ENCODE measurements at places on chromosomes 5 and 9.

DNA sequence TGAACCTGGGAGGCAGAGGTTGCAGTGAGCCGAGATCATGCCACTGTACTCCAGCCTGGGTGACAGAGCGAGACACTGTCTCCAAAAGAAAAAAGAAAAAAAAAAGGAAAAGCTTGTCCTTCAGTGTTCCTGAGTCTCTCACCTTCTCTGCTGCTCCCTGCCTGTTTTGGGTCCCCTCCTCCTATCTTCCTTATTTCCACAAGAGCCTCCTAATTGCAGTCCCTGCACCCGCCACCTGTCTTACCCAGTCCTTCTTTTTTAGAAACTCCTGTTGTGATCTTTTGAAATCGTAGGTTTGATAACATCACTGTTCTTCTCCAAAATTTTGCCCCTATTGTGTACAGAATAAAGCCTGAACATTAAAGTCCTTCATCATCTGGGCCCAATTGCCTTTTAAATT lies 234.9 kb downstream of the SH3GL2 start:
- no peak for DNase-seq

GRCh38 chr5:6311568-6312501 lies 66.5 kb downstream of the MED10 start:
- no peak for DNase-seq

GRCh38 chr5:119360905-119361593 lies 5.2 kb downstream of the TNFAIP8 start:
- DNase-seq = no peak

DNA sequence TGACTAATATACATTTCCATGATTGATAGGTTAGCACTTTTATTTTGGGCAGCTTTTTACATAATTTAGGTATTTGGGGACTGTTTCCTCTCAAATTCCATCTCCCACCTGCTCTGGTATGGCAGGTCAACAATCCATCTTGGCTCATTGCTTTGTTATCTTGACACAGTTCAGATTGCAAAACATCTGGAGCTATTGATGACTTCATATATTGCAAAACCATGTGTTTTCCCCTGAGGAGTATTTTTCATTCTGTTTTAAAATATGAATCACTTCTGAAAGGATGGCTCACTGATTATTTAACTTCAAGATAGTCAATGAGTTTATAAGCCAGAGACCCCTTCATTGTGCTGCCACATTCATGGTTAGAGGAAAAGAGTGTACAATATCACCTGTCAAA lies 1206.0 kb upstream of the C9orf72 start:
- DNase-seq = peak; percentile 26

GRCh38 chr5:139435676-139436075 lies 3.6 kb downstream of the DNAJC18 start:
- no peak for DNase-seq

DNA sequence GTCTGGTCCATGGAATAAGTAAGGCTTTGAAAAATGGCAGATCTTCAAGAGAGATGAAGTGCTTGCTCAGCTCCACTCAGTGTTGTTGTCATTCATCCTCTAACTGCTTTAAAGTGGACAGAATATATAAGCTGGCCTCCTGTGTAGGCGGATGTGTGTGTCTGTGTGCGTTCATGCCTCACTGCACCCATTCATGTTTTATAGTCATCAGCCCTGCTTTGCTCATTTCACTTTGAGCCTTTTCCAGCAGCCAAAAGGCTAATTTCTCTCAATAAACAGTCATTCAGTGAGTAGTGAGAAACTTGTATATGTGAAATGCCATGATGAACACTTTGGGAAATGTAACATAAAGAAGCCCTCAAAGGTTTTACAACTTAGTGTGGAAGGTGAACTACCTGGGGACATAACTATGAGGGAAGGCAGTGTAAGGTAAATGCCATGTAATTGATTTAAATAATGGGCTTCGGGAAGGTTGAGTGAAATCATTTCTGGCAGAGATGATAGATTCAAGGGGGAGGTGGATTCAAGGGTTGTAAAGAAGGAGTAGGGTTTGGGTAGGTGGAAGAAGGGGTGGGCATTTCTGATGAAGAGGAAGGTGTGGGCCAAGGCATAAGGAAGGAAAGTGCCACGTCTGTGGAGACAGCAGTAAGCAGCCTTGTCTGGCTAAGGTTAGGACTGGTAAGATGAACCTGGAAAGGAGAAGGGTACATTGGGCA lies 15.7 kb downstream of the TTC23L start:
- DNase-seq = peak; percentile 64

GRCh38 chr5:100584069-100584468 lies 48.9 kb downstream of the FAM174A start:
- peak; percentile 14 for DNase-seq

- DNase-seq = no peak
Observed at GRCh38 chr9:130288393-130288792, 22.8 kb downstream of the HMCN2 start.

DNA sequence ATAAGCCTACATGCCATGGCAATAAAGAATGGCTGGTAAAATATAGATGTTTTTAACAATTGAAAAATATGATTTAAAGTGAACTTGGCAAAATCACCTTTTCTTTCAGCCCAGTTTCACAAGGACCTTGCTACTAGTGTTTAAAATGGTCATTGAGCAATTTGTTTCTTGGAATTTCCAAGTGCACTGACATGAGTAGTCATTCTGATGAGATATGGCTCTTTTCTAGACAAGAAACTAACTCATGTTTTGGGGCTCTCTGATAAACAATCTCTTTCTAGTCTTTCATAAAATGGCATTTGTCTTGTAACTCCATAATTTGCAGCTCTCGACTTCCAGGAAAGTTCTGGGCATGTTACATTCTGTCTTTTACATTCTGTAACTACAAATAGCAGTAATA lies 176.8 kb downstream of the NR2F1-AS1 start:
- no peak for DNase-seq

GRCh38 chr5:33523208-33523771 lies 82.5 kb downstream of the TARS1 start:
- no peak for DNase-seq

- DNase-seq = no peak
Observed at GRCh38 chr9:124475868-124476690, 25.8 kb downstream of the ADGRD2 start.

DNA sequence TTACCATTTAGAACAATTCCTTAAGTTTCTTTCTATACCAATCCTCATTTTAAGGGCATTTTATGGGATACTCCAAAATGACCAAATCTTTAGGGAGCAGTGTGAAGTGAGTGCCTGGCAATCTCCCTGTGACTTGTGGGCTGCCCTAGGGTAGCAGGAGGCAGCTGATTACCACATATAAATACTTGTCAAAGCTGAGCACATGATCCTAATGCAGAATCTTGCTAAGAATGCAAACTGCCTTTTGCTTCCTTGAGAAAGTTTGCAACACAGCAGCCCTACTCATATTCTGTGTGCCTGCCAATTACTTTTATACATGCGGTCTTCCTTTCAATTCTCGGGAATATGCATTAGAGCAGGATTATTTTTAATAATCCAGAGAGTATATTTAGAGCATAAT lies 18.2 kb upstream of the NREP start:
- DNase-seq = no peak

DNA sequence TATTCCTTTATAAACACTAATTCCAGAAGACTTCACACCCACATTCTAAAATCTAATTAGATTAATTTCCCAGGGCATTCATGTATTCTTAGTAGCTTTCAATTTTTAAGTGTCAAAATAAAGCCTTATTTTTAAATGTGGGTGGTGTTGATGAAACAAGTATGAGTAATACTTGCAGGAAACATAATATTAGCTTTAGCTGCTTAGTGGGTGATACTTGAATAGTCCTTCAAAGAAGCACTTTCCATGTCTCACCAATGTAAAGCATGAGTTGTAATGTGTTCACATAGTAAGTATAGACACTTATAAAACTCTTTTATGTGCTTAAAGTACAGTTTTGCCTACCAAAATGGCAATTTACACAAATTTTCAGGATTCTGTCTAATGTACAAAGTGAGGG lies 6.9 kb downstream of the FNBP1 start:
- no peak for DNase-seq

DNA sequence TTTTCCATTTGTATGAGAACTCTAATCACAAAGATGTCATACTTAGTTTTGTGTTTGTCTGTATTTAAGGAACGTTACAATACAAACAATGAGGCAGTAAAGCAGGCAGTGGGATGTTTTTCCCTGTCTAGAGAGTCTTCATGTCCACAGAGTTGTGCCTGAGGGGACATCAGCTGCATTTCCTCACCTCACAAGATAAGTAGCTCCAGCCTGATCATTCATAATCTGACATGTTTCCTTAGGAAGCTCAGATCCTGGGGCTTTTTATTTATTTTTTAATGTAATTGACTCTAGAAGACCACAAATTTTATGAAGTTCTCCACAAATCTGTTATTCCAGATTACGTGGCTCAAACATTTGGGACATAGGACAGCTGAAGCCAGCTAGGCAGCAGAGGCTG lies 78.5 kb downstream of the SPTLC1 start:
- DNase-seq = no peak

- DNase-seq = no peak
Observed at GRCh38 chr9:35350212-35350611, 139.7 kb upstream of the RUSC2 start.

GRCh38 chr5:165594693-165595092 lies 2089.3 kb downstream of the MAT2B start:
- no peak for DNase-seq

DNA sequence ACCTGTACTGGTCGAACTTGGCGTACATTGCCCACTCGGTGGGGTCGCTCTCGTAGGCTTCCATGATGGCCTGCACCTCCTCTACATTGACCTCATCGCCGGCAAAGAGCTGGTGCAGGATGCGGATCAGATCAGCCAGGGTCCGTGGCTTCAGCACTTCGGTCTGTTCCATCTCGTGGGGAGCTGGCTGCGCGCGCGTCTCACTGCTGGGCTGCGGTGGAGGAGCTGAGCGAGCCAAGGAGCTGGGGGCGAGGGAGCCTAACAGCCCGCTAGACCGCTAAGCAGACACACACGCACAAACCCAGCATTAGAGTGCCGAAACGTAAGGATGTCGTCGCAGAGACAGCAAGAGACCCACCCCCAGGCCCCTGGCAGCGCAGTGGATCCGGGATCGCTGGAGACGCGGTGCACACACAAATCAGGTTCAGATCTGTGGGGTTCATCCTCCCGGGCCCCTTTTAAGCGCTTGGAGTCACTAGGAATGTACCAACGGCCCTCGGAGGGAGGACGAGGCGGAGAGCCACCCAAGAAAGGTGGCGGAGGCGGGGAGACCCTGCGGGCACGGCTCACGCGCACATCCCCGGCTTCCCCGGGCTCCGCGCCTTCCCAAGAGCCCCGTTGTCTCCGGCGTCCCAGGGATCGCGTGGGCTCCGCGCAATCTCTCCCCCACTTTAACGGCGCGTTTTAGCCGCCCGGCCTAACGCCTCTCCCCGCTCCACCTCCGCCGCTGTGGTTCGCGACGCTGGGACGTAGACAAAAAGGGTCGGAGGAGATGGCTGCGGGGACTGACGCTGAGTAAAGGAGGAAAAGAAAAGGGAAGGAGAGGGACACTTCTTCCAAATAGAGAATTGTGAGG lies at the start of gene CDO1:
Gene CDO1, minus strand, starts transcription at position 434 of the 856 bp plus-strand sequence. Its CDS starts 262 bp downstream, at position 172.
- DNase-seq = peak; percentile 31

DNA sequence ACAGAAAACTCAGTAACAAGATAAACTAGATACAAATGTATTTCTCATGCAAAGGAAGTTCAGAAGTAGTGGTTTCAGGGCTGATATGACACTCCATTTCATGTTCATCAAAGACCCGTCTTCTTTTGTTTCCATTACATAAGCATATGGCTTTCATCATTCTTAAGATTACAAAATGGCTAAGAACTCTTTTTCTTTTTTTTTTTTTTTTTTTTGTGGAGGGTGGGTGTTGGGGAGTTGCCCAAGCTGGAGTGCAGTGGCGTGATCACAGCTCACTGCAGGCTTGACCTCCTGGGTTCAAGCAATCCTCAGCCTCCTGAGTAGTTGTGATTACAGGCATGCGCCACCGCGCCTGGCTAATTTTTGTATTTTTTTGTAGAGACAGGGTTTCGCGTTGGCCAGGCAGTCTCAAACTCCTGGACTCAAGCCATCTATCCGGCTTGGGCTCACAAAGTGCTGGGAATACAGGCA lies 22.0 kb upstream of the PTBP3 start:
- no peak for DNase-seq

GRCh38 chr5:164235300-164235891 lies 730.0 kb downstream of the MAT2B start:
- no peak for DNase-seq

GRCh38 chr5:157247267-157247666 lies 18.7 kb upstream of the CYFIP2 start:
- no peak for DNase-seq

- DNase-seq = no peak
Observed at GRCh38 chr5:148934895-148935400, 108.5 kb downstream of the ADRB2 start.

DNA sequence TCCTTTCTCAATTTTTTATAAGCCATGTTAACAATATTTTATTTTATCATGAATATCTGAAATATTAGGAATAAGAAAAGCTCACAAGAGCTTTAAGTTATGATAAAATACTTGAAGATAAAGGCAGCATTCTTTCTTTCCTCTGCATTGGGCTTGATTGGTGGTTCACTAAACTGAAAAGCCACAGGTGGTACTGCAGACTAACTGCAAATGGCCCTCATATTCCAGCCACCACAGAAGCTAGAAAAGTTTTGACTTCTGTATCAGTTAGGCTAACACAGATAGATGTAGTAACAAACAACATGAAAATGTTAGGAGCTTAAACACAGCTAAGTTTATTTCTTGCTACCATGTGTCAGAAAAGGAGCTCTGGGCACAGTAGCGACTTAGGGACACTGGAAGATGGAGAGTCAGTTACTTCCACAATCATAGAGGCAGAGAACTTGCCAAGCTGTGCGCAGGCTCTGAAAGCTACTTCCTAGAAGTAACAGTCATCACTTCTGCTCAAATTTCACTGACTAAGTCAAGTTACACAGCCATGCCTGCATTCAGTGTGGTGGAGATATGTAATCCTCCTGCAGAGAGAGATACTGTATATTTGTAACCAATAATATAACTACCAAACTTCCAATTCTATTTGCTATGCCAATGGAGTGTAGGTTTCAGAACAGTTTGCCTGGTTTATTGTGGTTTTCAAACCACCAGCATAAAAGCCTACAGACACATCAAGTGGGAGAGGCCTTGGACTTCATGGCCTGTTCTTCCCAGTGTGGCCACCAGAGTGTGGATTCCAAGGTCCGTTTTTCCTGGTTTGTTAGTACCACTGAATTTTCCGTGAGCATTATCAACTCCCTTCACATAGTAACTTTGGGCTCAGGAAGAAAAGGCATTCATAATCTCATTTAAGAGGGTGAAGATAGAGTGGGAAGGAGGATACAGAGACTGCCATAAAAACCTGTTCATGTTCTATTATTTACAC lies 268.3 kb downstream of the PJA2 start:
- DNase-seq = no peak

DNA sequence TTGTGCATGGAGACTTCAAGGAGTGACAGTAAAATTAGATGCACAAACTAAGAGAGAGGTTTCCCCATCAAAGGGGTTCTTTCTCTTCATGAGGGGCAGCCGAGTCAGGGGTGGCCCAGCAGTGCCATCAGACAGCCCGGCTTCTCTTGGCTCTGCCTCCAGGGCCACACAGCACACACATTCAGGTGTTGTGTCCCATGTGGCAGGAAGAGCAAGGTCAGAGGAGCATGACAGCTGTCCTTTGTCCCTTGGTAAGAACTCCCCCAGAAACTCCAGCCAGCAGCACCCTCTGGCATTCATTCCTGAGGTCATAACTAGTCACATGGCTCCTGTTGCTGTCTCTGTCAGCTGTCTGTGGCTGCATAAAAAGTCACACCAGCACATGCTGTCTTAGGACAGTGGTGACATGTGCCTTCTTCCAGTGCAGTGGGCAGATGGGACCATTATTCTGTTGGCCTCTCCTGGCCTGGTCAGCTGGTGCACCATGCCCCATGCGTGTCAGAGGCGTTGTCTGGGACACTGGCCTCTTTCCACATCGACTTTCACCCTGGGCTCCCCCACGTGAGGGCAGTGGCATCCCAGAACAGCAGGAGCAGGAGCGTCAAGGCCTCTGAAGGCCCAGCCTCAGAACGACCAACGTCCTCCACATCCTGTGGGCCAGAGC lies 78.4 kb upstream of the OTULINL start:
- DNase-seq = no peak

All from NCI-H446 (cell line).